Pulmonary artery endothelial cell (primary cell): ENCODE measurements at places on chromosomes 5 and 9. TPM values are rescaled to one million over a fixed set of nuclear protein-coding genes. Genes with fewer than 3 reads are reported as not detected.
A peak's percentile ranks its signal among the peaks of the same experiment; 100 is the strongest.

ASPN gene
- 0.07 and 0.11 TPM in 2 replicates for total RNA-seq

GRCh38 chr5:149341876-149342275, 3.4 kb upstream of the GRPEL2 start:
- no peak for DNase-seq

- peak; percentile 70 for DNase-seq
Observed at GRCh38 chr5:72816284-72817075, at the start of gene TNPO1. Gene TNPO1, plus strand, starts transcription at chr5:72816661. Its CDS starts 77 bp downstream, at chr5:72816738.

GRCh38 chr9:132242621-132243155, 80.8 kb downstream of the NTNG2 start:
- DNase-seq = no peak

DNA sequence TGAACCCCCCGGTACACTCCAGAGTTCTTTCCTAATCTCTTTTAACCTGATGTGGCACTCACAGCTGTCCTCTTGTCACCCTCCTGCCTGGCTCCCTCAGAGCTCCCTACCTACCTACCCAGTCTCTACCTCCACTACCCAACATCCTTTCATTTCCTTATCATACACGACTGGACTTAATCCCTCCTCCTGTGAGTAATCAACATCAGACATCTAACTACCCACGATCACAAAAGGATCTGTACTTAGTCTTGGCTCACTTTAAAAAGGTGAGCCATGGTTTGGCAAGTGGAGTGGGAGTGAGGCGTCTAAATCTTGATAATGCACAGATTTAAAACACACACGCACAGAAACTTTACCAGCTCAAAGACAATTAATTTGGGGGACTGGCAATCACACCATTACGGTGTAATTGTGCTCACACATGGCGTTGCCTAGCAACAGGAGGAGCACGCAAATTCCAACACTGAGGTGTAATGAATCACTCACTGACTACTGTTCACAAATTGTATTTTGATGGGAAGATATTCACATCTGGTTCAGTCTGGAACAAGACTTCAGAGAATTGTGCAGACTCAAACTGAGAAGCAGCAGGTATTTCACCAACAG, 235.9 kb downstream of the EPB41L4A start:
- DNase-seq = no peak
